Activated naive CD4-positive, alpha-beta T cell treated with anti-CD3 and anti-CD28 coated beads, Interleukin-2, amount 50 U/mL, for 72 hours (primary cell): ENCODE measurements at places on chromosomes 3 and 15.
A peak's percentile ranks its signal among the peaks of the same experiment; 100 is the strongest.

GRCh38 chr15:96695426-96695825 is 364.9 kb downstream of the NR2F2 start:
- DNase-seq, result no peak

GRCh38 chr3:175378348-175378747 is 519.2 kb downstream of the NAALADL2 start:
- DNase-seq, result no peak

DNA sequence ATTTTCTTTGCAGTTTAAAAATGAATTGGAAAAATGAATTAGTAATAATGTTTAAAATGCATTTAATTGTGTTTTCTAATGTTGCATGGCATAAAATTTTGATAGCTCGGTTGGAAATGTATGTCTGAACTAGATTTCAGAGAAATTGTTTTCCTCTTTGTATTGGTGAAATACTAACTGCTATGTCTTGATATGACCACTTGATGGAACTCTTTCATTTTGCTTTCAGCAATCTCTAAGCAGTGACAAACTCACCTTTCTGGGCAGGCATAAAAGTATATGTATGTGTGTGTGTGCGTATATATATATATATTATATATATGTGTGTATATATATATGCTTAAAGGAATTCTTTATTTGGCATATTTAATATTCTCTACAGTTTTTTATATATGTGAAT is 239.3 kb upstream of the ZNF717 start:
- DNase-seq, result no peak

- DNase-seq, result no peak
Measured at GRCh38 chr15:99168601-99169580, 64.0 kb downstream of the SYNM start.

DNA sequence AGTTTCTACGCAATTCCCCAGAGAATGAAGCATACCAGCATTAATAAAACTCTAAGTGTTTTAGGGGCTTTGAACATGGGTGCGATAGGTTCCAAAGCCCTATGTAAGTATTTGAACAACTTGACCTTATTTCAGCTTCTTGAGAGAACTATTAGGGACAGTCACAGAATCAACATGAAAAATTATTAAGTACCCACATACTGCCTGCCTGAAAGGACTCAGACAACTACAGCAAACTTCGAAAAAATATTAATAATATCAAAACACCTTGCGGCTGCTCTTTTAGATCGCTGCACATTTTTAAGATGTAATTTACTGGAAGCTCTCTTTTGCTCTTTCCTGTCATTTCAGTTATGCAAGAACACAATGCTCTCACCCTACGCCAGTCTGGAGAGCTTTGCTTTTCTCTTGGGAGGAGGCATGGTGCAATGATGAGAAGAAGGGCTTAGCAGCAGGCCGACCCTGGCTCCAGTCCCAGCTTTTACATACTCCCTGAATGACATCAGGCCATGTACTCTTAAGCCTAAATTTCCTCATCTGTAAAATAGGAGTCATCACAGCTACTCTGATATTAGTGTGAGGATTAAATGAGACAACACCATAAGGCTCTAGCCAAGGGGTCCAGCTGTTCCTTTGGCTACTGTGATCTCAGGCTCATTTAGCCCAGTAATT is 640.7 kb downstream of the FHIT start:
- no peak for DNase-seq

DNA sequence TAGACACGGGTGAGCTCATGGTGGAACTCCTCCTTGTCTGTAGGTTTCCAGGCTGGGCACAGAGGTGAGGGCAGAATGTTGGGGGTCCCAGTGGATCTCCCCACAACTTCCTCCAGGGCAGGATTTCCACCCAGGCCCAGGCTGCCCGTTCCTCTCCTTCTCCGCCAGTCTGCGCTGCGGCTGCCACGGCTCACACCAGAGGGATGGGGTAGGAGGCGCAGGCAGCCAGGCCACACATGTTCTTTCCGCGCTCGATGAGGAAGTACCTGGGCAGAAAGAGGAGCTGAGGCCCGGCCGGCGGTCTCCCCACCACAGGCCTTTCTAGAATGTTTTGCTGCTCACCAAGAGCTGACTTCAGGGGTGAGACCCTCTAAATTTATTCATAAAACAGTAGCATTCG is 22.9 kb downstream of the CTSH start:
- no peak for DNase-seq

GRCh38 chr15:51966192-51966591 is 5.4 kb downstream of the LEO1 start:
- no peak for DNase-seq

DNA sequence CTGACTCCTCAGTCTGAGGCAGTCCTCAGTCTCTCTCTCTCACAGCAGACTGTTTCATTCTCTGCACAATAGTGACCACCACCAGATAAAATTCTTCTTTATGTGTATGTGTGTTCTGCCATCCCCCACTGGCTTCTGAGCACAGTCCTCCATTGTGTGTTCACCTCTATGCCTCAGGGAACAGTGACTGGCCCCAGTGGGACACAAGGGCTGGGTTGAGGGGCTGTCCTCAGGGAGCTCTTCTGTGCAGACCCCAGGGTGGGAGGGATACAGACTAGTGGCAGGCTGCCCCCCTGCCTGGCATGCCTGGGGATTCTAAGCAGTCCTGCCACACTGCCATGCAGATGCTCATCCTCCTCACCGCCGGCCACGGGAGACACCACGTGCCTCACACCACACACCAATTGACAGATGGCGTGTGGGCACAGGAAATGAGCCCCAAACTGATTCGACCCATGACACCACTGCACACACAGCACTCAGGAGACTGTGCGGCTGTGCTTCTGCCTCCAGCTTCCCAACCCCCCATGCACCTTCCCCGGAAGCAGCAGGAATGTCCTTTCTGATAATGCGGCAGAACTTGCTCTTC is 237.6 kb upstream of the CHRNA7 start:
- DNase-seq, result no peak

DNA sequence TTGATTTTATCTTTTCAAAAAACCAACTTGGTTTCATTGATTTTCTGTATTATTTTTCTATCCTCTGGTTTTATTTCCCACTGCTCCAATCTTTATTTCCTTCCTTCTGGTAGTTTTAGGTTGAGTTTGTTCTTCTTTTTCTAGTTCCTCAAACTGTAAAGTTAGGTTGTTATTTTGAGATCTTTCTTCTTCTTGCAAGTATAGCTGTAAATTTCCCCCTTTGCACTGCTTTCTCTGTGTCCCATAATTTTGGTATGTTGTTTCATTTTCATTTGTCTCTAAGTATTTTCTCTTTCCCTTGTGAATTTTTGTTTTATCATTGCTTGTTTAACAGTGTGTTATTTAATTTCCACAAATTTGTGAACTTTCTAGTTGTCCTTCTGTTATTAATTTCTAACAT is 120.0 kb downstream of the PLD1 start:
- DNase-seq, result no peak

GRCh38 chr3:56789076-56789475 is 12.7 kb downstream of the ARHGEF3 start:
- no peak for DNase-seq

DNA sequence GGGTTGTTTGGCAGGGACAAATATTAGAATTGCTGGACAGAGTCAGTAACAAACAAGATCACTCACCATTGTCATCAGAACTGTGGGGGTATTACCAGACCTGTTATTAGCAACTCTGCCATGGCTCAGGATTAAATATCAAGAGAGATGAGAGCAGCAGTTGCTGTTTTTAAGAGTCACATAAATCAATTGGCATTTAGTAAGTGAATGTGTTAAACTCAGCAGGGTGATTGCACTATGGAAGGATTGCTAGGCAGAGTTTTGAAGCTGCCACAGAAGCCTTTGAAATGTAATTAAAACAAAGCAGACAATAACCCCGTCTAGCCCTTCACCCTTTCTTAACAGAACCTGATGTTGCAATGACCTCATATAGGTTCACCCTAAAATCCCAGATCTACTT is 238.8 kb downstream of the GAP43 start:
- DNase-seq, result no peak

GRCh38 chr3:32500880-32501782 is 1.5 kb downstream of the CMTM6 start:
- no peak for DNase-seq

DNA sequence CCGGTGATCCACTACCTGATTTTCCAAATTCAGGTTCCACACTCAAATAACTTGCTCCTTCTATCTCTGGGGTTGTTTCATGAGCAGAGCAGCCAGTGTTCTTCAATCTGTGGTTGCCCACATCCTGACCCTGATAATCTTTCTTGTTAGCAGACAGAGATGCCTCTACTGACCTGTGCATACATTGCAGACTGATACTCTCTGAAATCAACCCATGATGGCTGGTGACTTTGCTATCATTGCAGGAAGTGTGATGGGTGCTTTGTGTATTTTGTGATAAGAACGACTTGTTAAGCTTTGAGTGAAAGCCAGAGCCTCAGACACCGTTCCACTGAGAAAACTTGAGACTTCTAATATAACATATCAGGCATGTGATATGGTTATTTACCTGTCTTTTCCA is 39.9 kb downstream of the GATM start:
- DNase-seq, result no peak

DNA sequence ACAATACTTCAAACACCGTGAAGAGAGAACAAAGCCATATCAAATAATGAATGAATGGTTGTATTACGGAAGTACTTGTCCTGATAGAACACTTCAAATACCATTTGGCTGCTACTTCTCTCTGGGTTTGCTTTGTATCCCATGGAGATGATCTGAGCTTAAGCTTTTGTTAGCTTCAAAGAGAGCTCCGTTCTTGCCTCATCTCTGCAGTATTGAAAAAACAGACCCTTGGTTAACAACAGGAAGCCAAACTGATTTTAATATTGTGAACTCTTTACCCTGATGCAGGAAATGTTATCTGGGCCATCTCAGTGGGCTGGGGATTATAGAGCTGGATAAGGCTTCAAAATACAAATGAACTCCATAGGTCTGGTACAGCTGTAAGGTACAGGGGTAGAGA is 101.0 kb downstream of the CHL1 start:
- DNase-seq, result no peak

DNA sequence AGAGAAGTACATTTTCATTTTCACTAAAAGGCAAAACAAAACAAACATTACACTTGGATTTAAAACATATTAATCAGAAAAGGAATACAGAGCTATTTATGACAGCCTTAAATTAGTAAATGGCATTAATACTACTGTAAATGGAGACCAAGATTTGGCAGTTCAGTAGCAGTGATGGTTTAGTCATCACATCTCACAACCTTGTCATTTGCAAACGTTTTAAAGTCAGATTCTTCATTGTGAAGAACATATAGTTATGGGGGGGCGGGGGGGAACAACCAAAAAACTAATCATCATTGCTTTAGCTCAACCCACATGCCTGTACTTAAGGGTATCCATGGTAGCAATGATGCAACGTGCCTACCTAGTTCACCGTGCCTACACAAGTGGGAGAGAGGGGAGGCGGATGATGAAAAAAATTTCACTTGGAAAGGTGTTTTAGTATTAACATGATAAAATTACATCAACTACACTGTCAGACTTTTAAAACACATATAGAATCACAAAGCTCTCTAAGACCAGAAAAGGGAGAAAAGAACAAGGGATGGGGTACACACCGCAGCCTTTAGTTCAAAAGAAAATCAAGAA is 40.1 kb downstream of the DLG1 start:
- DNase-seq, result no peak

- no peak for DNase-seq
Measured at GRCh38 chr3:116034794-116035193, 410.5 kb downstream of the LSAMP start.

DNA sequence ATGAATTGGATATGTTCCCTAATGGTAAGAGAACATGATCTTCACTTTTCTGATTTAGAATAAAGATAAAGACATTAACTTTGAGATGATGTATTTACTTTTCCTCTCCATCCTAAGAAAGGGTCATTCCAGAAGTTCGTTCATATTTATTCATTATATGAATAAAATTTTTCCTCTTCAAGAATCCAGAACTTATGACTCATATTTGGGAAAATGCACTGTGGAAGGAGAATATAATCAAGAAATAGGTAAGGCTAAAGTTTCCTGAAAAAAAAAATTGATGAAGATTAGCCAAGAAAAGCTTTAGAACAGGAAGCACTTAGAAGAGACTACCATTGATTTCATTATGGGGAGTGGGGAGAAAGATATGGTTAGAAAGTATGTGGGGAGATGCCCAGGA is 36.5 kb upstream of the CBLB start:
- no peak for DNase-seq

DNA sequence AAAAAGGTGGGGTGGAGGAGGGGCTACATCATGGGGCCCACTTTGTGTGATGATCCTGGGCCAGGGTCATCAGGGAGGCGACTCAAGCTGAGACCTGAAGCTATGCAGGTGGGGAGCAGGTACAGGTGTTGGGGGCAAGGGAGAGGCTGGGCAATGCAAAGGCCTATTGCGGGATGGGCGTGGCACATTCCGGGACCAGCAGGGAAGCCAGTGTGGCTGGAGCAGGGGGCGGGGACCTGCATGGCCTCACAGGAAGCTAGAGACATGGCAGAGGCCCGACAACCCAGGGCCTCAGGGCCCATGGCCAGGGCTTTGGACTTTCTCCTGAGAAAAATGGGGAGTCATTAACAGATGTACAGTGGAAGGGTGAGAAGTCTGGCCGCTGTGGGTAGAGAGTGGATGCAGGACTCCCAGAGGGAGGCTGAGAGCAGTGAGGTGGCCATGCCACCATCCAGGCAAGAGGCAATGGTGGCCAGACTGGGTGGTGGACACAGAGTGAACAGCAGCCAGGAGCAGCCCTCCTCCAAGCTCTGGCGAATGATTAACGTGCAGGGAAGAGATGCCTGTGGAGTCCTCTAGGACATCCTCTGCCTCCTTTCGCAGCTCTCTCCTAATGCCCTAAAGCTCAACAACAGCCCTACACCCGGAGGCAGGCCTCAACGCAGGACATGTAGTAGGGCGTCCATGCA is 122.6 kb upstream of the ATP2B2 start:
- DNase-seq, result no peak

DNA sequence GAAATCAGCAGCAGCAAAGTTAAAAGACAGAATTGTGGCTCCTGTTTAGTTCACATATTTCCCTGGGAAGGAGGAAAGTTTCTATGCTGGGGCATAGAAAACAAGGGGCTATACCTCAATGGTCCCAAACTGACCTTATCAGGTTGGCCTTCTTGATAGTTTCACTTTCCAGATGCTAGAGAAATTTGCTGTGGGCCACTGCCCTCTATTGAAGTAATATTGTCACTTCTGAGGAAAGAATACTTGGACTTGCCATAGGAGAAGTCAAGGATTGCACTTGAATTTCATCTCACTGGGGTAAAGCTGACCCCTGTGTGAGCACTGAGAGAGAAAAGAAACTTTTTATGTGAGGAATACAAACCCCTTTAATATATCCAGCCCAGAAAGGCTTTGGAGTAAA is 49.3 kb upstream of the XCR1 start:
- DNase-seq, result no peak

DNA sequence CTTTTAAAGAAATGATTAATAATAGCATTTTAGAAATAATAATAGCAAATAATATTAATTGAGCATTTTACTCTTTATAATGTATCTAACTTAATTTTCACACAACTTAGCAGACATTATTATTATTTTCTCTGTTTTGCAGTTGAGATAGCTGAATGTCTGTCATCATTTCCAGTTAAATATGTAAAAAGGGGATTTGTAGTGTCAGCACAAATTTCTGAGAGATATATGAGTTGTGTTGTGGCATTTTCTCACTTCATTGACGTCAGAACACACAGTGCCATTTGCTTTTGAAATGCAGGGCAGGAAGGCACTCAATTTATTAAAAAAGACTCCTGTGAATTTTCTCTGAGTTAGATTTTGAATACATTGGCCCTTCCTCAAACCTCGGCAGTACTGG is 111.0 kb downstream of the GRM7 start:
- DNase-seq, result no peak

GRCh38 chr15:63324770-63325169 is 47.4 kb downstream of the APH1B start:
- DNase-seq, result no peak

GRCh38 chr3:49007771-49008528 is 759 bp downstream of the WDR6 start:
- DNase-seq, result peak; percentile 86

- DNase-seq, result no peak
Measured at GRCh38 chr15:90837094-90837493, 31.3 kb upstream of the FURIN start.
